GM12878 (cell line): ENCODE measurements at places on chromosomes 5 and 9. TPM values are rescaled to one million over a fixed set of nuclear protein-coding genes. Genes with fewer than 3 reads are reported as not detected.

DNA sequence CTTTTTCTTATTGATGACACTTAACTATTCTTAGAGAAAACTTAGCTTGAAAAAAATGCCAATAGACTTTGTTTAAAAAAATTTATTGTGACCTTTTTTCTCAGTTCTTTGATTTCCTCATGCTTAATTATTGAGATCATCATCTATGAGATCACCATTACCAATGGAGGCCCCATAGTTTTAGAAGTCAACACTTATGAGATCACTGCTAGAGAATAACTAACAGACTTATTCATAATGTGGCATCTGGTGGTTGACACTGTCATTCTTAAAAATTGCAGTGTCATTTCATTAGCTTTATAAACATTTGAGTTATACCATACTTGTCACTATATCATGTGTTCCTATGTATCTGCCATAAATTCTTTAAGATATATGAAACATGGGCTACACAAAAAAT lies 14.9 kb upstream of the FEM1C start:
- no peaks in the 10 kb centered on the region for H3K4me1 ChIP-seq
- DNase-seq: no peak
- no peaks in the 10 kb centered on the region for H3K36me3 ChIP-seq
- no peak overlapping the region for H3K27ac ChIP-seq

DNA sequence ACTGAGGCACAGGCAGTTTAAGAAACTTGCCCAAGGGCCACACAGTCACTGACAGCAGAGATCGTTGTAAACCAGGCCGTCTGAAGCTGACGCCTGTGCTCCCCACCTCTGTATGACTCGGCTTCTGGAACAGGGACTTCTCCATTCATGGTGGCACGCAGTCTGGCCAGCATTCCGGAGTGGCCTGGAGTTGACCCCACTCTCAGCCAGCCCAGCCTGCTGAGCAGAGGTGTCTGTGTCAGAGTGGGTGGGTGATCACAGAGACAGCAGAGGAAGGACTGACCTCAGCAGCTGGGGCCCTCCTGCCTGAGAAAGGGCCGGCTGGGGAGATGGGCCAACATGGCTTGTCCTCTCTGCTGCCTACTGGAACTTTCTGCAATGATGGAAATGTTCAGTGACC lies 12.6 kb downstream of the LRSAM1 start:
- no peak overlapping the region for H3K4me3 ChIP-seq
- H3K27ac ChIP-seq: no peak overlapping the region
- peaks cover 3% of the 10 kb centered on the region for H3K36me3 ChIP-seq
- DNase-seq: no peak
- H3K4me1 ChIP-seq: no peaks in the 10 kb centered on the region

Gene ASS1
- 0.28 and 0.58 TPM in 2 replicates for total RNA-seq

- no peak for DNase-seq
- H3K4me3 ChIP-seq: no peak overlapping the region
- H3K27ac ChIP-seq: no peak overlapping the region
- H3K36me3 ChIP-seq: no peaks in the 10 kb centered on the region
- no peaks in the 10 kb centered on the region for H3K27me3 ChIP-seq
- no peaks in the 10 kb centered on the region for H3K4me1 ChIP-seq
Measured at GRCh38 chr5:80282054-80282453, 26.2 kb upstream of the SERINC5 start.

- no peaks in the 10 kb centered on the region for H3K36me3 ChIP-seq
- no peak overlapping the region for H3K27ac ChIP-seq
- H3K4me3 ChIP-seq: no peak overlapping the region
- DNase-seq: no peak
Measured at GRCh38 chr5:148909766-148910165, 83.4 kb downstream of the ADRB2 start.

DNA sequence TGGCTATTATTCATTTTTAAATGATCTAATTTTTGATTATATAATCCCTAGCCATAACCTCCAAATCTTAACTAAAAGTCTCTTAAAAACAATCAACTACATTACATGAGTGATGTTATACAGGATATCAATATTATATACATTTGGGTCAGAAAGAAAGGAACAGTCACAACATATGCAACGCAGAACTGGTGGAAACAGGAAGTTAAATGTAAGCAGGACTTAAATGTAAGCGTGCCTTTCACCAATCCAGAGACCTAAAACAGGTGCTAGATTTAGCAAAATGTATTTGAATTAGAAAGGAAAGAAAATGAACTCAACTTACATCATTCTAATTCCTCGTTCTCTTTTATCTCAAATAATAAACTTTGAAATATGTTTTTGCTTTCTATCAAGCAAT lies 738.5 kb downstream of the PTPRD start:
- H3K27ac ChIP-seq: no peak overlapping the region
- no peaks in the 10 kb centered on the region for H3K27me3 ChIP-seq
- no peaks in the 10 kb centered on the region for H3K36me3 ChIP-seq
- no peak overlapping the region for H3K4me3 ChIP-seq

GRCh38 chr5:179345433-179346321 lies at the start of gene ADAMTS2:
ADAMTS2 (minus strand) TSS chr5:179345461; CDS start chr5:179345328, 133 bp downstream.
- H3K4me1 ChIP-seq: no peaks in the 10 kb centered on the region
- H3K27me3 ChIP-seq: no peaks in the 10 kb centered on the region; the same call in 1 of the 2 replicates
- DNase-seq: no peak

Gene PLCXD3
- total RNA-seq: not detected in 2 replicates

Gene FCN1
- total RNA-seq: 0.08 TPM in 1 of 2 replicates, not detected in the other

DNA sequence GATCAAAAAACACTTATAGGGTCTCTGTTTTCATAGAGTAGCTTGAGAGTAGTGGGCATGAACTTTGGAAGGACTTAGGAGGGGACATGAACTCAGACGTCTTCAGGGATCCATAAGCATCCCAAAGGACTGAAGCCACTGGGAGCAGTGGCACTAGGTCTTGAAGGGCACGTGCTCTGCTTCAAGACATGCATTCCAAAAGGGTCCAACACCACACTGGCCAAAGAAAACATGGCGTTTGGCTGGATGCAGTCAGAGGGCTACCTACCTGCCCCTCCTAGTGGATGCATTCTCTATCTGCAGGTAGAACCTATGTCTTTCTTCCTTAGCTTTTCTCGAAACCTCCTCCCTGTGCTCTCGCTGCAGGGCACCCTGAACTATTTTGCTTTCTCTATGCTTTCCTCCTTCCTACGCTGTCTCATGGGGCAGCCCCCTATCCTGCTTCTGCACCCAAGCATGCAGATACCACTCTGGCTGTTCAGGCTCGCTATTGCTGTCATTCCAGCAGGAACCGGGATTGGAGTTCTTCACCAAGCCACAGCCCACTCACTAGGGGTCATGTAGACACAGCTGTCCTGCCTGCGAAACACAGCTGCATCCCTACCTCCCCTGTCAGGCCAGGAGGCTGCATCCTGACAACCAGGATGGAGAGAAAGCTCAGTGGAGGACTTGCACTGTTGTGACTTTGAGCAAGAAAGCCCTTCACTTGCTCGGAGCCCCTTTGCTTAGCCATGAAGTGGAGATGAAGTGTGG lies 11.9 kb downstream of the FAM240B start:
- no peak overlapping the region for H3K4me3 ChIP-seq
- no peak for DNase-seq
- no peaks in the 10 kb centered on the region for H3K4me1 ChIP-seq
- H3K27ac ChIP-seq: no peak overlapping the region

Gene FSD1L
- 21.7 and 23.2 TPM in 2 replicates for total RNA-seq

- H3K4me1 ChIP-seq: no peaks in the 10 kb centered on the region
- no peaks in the 10 kb centered on the region; the same call in 1 of the 2 replicates for H3K27me3 ChIP-seq
- no peak overlapping the region for H3K4me3 ChIP-seq
- H3K27ac ChIP-seq: no peak overlapping the region
Measured at GRCh38 chr5:119743927-119744326, 114.6 kb downstream of the FAM170A start.

- H3K27me3 ChIP-seq: no peaks in the 10 kb centered on the region
- H3K27ac ChIP-seq: no peak overlapping the region
- no peak for DNase-seq
Measured at GRCh38 chr9:118595719-118596305, 773.4 kb downstream of the BRINP1 start.
